Stimulated activated CD8-positive, alpha-beta memory T cell treated with anti-CD3 and anti-CD28 coated beads, Interleukin-4, amount 100 ng/mL, for 1 hour (primary cell): ENCODE measurements at places on chromosomes 1 and 21.

- no peak for DNase-seq
Observed at GRCh38 chr21:36719614-36720013, 20.7 kb downstream of the SIM2 start.

- DNase-seq: no peak
Observed at GRCh38 chr1:5111581-5111980, 457.2 kb downstream of the AJAP1 start.

DNA sequence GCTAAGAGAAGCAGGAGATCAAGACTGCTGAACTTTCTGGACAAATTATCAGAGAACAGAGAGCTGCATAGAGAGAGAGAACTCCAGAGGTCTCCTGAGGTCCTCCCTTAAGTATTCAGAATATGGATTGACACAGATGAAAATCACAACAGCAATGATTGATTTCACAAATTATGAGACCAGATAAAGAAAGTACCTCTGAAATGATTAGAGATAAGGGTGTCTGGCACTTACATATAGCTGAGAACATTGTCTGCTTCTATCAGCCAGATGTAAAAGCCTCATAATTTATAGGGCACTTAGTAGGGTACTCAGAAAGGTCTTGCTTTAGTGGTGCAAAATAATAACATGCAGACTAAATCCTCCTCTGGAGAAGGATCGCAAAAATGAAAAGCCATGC lies 1301.8 kb downstream of the BRINP3 start:
- no peak for DNase-seq

DNA sequence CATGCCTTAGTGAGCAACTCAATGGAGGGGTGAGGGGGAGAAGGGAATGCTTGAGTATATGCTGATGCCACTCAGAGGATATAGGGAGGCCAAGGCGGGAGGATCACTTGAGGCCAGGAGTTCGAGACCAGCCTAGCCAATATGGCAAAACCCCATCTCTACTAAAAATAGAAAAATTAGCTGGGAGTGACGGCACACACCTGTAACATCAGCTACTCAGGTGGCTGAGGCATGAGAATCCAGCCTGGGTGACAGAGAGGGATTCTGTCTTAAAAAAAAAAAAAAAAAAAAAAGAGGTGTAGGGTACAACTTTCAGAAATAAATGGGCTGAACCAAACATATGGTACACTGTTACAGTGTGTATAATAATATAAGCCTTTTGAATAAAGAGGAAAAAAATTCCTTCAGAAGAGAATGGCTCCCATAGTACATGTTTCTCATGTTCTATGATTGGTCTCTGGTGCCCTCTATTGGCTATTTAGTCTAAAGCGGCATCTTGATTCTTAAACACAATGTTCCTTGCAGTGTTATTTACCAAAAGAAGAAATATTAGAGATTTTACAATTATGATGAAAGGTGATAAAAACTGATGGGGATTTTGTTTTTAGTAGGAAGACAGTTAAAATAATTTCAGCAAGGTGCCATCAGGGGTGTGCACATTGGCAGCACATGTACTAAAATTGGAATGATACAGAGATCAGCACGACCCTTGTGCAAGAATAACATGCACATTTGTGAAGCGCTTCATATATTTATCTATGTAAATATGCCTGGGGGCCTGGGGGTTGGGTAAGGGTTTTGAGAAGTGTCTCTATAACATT lies 109.8 kb downstream of the PATJ start:
- no peak for DNase-seq

DNA sequence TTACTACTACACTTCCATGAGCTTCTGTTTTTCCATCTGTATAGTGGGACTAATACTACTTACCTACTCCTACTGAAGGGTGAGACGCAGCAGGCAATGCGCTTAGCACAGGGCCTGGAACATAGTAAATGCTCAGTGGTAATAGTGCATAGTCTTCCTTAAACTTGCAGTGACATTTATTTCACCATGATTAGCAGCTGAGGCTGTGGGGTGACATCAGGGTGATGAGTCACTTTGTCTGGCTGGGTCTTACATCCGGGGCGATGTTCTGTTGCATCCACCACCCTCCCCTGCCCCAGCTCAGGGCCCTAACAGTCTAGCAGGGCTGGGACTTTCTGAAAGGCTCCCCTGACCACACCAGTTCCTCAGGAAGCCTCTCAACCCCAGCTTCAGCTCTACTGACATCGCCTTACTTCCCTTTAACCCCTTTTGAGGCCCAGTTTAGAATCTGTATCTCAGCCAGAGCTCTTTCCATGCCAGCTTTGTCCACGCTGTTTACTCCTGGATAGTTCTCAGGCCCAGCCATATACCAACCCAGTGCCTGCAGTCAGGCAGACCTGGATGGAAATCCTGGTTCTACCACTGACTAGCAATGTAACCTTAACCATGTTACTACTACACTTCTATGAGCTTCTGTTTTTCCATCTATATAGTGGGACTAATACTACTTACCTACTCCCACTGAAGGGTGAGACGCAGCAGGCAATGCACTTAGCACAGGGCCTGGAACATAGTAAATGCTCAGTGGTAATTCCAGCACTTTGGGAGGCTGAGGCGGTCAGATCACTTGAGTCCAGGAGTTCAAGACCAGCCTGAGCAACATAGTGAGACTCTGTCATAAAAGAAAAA lies 66.3 kb downstream of the CD58 start:
- DNase-seq: peak; percentile 77

GRCh38 chr1:204045430-204045829 lies 27.5 kb upstream of the SOX13 start:
- DNase-seq: no peak

DNA sequence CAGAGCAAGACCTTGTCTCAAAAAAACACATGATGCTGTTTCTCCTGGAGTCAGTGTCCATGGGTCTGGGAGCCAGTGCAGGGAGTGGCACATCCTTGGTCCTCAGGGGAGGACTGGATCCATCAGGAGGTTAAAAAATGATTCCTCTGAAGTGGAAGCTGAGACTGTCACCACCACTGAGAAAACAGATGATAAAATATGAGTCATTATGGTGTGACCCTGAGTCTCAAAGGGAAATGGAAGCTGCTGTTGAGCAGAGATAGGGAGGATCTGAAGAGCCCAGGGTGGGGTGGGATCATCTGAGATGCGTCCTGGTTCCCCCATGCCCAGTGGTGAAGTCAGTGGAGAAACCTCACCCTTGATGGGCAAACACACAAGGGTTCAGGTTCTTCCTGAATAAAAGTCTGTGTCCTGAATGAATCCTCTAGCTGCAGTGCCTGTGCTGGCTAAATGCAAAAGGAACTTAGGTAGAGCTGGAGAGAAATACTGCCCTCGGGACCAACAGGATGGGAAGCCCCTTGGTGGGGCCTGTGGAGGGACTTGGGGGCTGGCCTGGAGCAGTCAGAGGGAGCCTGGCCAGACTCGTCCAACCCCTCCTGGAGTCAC lies 61.6 kb upstream of the TENT5B start:
- no peak for DNase-seq

DNA sequence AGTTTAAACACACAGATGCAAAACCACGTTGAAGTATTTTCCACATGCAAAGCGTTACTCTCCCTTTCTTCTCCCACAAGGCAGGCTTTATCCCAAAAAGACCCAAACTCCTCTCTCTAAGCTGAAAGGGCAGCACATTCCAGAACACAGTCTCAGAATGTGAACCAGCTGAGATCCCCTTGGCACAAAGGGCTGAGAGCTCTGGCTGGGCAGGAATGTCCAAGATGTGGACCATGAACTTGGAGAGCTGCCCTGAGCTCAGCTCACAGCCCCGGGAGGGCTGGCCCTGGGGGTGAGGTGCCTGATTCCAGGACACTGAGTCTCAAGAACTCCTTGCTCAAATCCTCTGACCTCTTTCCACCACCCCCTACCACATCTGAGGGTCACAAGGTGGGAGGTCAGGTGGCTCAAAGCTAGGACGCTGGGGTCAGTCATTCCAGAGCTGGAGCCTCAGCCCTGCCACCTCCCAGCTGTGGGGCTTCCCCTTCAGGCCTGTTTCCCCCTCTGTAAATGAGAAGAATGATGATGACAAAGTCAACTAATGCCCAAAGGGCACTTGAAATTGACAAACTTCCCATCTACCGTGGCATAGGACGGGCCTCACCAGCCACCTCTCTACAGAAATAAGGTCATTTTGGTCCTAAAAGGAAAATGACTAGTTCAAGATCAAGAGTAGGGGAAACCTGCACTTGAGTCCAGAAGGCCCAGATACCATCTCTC lies 11.5 kb downstream of the ALDH4A1 start:
- DNase-seq: no peak

DNA sequence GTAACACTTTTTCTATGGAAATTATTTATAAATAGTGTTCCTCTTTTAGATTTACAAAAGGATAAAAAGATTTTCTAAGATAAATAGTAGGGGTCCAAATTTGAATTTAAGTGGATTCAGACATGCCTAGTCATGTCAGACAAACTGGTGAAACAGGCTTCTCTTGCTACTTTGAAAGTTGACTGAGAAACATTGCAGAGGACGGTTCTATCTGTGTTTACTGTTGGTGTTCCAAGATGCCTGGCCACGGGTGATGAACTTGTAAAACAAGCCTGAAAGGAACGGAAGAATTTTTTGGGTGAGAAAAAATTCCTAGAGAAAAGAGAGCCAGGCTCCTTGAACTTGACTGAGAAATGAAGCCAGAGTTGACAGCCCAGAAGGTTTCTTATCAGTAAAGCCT lies 2.2 kb downstream of the KRTAP19-1 start:
- DNase-seq: no peak
